ENCODE measurements at places on chromosomes 6 and 20. TPM values are rescaled to one million over a fixed set of nuclear protein-coding genes. Genes with fewer than 3 reads are reported as not detected.

The PCSK2 gene
- total RNA-seq, result 19.6 TPM

The RHAG gene
- 11.0 TPM for total RNA-seq

The ZNFX1 gene
- 26.5 TPM for total RNA-seq

The DNPH1 gene
- 70.6 TPM for total RNA-seq

The CDH4 gene
- total RNA-seq, result 11.0 TPM

The ZFAND3 gene
- total RNA-seq, result 24.5 TPM

The EEF1A2 gene
- total RNA-seq, result 79.9 TPM

The GPR31 gene
- total RNA-seq, result not detected

The WFDC6 gene
- not detected for total RNA-seq

The C20orf202 gene
- total RNA-seq, result 0.99 TPM

The NKX2-4 gene
- total RNA-seq, result 0.11 TPM

Data from spinal cord (tissue), 10 donors.